Hematopoietic multipotent progenitor cell treated with erythropoietin and hydrocortisone succinate and interleukin-3 and kit ligand, for 6 days (in vitro differentiated cells): ENCODE measurements at places on chromosomes 3 and 15.
A peak's percentile ranks its signal among the peaks of the same experiment; 100 is the strongest.

DNA sequence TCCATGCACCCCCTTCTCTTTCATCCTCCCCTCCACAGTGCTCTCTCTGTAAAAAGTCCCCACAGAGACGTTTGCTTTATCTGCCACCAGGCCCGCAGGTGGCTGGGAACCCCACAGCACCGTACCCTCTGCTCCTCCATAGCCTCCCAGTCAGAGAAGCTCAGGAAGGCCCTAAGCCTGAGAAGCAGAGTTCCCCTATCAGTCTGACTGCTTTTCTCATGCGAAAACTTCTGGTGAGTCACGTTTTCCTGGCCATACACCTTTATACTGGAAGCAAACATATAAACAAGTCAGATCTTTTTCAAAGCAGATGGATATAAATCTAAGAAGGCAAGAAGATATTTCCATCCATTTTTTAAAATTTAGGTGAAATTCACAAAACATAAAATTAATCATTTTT, 51.5 kb upstream of the MEF2A start:
- DNase-seq: no peak

- DNase-seq: no peak
Observed at GRCh38 chr3:8625991-8626390, 18.6 kb downstream of the SSUH2 start.

- no peak for DNase-seq
Observed at GRCh38 chr3:193805448-193805847, 212.4 kb downstream of the OPA1 start.

DNA sequence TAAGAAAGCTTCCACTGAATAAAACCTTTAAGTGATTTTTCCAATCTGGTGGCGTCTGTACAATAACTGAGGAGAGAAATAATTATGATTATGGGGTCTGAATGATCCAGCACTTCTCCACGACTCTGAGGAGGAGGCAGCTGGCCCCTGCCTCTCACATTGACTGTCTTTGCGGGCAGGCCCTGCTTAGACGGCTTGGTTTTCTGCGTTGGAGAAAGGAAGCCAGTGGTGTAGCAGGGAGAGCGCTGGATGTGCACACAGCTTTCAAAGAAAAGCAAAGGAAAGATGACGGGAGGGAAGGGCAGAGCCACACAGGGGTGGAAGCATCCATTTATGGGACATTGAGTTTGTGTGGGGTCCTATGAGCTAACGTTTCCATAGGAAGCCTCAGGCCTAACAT, 62.5 kb downstream of the MGLL start:
- DNase-seq: no peak

- DNase-seq: no peak
Observed at GRCh38 chr3:37668818-37669610, 192.7 kb upstream of the CTDSPL start.

DNA sequence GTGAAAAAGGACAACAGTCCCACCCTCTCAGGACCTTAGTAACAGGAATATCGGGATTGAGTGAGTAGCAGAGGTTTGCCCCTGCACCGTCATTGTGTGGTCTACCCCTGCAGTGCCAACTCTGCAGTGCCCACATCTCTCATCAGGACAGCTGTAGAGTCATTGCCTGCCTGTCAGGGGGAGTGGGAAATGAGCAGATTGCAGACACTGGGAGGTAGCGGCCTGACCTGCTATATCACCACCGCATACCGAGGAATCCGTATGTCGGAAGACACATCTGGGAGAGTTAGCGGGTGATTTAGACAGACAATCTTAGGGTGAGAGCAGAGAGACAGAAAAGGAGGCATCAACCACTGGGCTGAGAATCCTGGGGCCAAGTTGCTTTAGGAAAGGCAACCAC, 218.1 kb downstream of the EPHB1 start:
- DNase-seq: no peak

GRCh38 chr3:155727836-155728235, 17.0 kb downstream of the PLCH1 start:
- no peak for DNase-seq

- peak; percentile 74 for DNase-seq
Observed at GRCh38 chr3:18127174-18127858, 297.8 kb downstream of the SATB1 start.

- peak; percentile 52 for DNase-seq
Observed at GRCh38 chr3:36494461-36495109, 114.3 kb downstream of the STAC start.

- DNase-seq: no peak
Observed at GRCh38 chr15:36766449-36766848, 187.0 kb downstream of the CDIN1 start.

DNA sequence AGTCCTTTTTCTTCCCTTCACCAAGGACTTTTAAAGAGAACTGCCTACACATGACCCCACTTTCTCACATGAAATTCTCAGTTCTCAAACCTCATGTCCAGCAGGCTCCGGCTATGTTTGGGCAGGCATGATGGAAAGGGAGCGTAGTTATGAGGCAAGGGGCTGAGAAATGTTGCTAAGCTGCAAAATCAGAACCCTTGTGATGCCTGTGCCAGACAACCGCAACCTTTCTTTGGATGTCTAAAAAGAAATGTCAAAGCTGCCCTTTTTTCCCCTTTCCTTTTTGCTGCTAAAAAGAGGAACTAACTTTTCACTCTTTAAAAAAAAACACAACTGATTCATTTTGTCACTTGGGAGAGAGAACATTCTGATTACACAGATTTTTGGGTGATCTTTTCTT, 19.2 kb downstream of the GNB4 start:
- peak; percentile 59 for DNase-seq

DNA sequence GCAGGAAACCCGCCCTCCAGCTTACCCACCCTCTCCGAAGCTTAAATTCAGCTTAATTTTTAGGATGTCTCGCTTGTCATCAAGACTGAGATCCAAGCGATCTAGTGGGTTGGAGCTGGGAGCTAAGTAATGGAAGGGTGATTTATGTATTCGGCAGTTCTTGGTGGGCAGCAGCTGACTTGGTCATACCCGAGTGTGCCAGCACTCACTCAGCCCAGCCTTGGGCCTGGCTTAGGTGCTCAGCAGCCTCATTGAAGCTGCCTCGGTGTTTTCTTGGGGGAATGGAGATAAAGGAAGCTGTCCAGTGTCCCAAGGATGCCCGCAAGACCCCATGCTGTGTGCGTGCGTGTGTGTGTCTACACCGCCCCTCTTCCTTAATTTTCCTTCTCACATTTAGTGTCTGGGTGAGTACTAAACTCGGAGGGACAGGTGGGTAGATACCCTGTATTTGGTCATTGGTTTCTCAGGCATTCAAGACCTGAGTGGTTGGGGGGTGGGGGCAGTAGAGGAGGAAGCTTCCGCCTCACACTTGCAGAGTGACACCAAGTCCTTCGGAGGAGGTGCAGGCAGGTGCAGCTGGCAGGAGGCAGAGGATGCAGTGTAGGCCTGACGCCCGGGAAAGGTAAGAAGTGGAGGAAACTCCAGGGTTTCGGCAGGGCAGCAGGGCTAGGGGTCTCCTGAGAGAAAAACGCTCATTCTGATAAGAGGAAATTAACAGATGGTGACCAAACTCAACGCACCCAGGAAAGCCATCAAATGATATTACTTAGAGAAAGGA, 92.8 kb downstream of the PCSK6 start:
- no peak for DNase-seq

- DNase-seq: no peak
Observed at GRCh38 chr15:69648775-69649735, 196.4 kb downstream of the RPLP1 start.

DNA sequence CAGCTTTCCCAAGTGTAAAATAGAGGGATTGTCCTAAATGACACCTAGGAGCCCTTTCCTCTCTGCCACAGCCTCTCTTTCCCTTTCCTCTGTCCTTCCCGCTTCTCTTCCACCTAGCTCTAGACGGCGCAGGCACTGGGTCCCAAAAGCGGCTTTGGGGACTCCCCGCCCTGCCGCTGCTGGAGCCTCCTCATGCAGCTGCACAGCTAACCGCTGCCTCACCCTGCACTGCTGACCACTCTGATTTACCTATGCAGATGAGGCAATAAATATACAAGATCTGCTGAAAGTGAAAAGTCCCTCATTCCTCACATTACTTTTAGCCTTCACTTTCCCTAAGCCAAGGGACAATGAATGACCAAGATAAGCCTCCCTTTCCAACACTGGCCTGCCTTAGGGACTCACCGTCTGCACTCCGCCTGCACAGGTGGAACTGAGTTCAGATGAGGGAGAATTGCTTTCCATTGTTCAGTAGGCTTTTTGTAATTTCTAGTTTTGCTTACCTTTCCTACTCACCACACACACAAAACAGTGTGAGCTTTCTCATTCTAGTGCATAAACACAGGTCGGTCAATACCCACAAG, 197.5 kb upstream of the BCL6 start:
- DNase-seq: no peak

GRCh38 chr3:141240687-141241615, 9.3 kb downstream of the PXYLP1 start:
- no peak for DNase-seq

DNA sequence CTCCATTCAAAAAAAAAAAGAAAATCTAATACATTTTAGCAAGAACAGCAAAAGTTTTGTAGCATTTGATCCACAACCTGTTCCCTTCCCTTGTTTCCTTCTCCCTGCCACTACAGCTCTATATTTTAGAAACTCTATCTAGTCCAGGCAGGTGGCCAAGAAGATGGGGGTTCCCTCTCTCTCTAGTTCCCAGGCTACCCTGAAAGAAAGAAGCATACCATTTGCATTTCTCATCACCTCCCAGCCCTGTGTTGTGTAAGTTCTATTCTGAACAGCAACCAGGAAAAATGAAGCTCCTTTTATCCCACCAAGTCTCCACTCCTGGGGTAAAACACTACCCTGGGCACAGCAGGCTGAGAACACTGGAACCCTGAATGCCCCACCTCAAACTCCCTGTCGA, 100.0 kb downstream of the PCCB start:
- no peak for DNase-seq

GRCh38 chr3:66276705-66277274, 56.0 kb downstream of the SLC25A26 start:
- peak; percentile 81 for DNase-seq

GRCh38 chr15:98150084-98150483, 189.6 kb downstream of the ARRDC4 start:
- peak; percentile 65 for DNase-seq

GRCh38 chr3:9248522-9249271, 749 bp downstream of the SRGAP3 start:
- DNase-seq: peak; percentile 18

GRCh38 chr3:105938101-105938500, 69.3 kb upstream of the CBLB start:
- DNase-seq: no peak

DNA sequence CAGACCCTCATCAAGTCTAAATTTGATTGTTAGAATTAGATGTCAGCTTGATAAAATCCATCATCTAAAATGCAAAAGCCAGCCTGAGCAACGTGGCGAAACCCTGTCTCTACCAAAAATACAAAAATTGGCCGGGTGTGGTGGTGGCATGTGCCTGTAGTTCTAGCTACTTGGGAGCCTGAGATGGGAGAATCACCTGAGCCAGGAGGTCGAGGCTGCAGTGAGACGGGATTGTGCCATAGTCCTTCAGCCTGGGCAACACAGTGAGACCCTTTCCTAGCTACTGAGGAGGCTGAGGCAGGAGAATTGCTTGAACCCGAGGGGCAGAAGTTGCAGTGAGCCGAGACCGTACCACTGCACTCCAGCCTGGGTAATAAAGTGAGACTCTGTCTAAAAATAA, 69.5 kb downstream of the MYO1E start:
- DNase-seq: no peak

- DNase-seq: peak; percentile 9
Observed at GRCh38 chr3:100155128-100155527, 40.8 kb upstream of the FILIP1L start.

GRCh38 chr3:132843851-132844553, 121.8 kb upstream of the NPHP3 start:
- no peak for DNase-seq

- no peak for DNase-seq
Observed at GRCh38 chr3:50603261-50604109, 8.1 kb downstream of the CISH start.

GRCh38 chr3:185727873-185728272, 97.0 kb downstream of the IGF2BP2 start:
- DNase-seq: no peak

DNA sequence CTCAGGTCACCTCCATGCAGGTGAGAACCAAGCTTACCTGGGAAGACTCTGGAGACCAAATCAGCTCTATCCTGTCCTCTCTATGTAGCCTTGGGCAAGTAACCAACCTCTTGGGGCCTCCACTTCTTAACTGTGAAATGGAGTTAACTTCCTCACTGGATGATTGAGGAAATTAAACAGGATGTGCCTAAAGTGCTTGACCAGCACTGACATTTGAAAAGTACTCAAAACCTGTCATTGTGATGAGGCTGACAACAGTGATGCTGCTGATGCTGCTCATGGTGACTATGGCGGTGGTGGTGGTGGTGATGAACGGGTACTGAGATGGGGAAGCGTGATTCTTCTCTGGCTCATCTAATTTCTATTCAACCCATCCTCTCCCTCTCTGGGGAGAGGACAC, 22.3 kb downstream of the VIPR1 start:
- no peak for DNase-seq

- no peak for DNase-seq
Observed at GRCh38 chr3:105826778-105827634, 41.8 kb downstream of the CBLB start.

DNA sequence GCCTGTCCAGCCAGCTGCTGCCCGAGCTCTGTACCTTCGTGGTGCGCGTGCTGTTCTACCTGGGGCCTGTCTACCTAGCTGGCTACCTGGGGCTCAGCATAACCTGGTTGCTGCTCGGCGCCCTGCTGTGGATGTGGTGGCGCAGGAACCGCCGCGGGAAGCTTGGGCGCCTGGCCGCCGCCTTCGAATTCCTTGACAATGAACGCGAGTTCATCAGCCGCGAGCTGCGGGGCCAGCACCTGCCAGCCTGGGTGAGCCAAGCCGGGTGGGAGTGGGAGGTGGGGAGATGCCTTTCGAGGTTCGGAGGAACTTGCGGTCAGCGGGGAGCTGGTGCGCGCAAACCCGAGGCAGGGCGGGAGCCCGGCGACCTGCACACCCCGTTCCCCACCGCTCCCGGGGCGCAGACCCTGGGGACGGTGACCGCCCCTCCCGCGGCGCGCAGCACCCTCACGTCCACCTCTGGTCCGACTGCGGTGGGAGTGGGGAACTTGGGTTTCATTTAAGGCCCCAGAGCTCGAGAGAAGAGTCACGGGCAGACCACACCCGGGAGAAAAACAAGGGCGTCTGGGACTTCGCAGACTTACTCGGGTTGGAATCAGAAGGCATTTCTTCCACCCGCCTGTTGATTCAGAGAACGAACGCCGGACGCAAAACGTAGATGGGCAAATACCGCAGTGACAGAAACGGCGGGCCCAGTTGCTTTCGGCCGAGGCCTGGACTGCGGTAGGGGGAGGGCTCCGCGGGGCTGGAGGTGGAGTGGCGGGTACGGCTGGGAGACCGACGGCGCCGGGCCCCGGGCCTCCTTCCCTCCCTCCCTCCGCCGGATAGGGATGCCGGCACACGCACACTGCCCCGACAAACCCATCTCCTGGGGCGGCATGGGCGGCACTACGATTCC, 708 bp downstream of the ESYT3 start:
- no peak for DNase-seq
